GM12892 (cell line): ENCODE measurements at places on chromosomes 4 and X.

DNA sequence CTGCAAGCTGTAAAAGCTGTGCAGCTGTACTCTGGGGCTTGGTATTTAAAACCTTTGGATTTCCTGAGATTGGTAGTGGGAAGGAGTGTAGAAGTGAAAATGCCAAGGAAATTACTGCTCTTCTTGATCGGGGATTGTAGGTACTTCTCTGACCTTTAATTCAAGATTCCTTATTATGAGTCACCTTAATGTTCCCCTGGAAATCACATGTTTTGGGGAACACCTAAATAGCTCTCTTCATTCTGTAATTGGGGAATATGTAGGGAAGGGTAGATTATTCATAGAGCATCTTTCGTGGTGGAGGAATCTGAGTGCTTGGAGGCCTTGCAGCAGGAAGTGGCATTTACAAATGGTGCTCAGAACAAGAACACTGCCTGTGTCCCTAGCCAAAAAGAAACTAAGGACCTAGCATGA, 137.8 kb downstream of the UCHL1 start:
- DNase-seq, result no peak

GRCh38 chr4:59518005-59518823, 1681.9 kb upstream of the ADGRL3 start:
- no peak for DNase-seq

- DNase-seq, result peak; percentile 48
Measured at GRCh38 chrX:53093177-53093655, 726 bp upstream of the KANTR start.

DNA sequence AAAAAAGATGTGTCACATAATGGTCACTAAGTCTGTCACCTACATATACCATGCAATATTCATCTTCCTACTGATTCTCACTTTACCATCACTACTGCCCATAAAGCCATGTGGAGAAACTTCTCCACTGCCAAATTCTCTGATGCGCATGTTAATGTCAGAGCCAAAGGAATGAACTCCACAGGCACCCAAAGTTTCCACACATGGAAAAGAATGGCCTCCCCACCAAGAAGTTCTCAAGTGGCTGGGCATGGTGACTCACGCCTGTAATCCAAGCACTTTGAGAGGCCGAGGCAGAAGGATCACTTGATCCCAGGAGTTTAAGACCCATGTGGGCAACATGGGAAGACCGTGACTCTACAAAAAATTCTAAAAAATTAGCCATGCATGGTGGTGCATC, 43.8 kb upstream of the UGDH start:
- no peak for DNase-seq

DNA sequence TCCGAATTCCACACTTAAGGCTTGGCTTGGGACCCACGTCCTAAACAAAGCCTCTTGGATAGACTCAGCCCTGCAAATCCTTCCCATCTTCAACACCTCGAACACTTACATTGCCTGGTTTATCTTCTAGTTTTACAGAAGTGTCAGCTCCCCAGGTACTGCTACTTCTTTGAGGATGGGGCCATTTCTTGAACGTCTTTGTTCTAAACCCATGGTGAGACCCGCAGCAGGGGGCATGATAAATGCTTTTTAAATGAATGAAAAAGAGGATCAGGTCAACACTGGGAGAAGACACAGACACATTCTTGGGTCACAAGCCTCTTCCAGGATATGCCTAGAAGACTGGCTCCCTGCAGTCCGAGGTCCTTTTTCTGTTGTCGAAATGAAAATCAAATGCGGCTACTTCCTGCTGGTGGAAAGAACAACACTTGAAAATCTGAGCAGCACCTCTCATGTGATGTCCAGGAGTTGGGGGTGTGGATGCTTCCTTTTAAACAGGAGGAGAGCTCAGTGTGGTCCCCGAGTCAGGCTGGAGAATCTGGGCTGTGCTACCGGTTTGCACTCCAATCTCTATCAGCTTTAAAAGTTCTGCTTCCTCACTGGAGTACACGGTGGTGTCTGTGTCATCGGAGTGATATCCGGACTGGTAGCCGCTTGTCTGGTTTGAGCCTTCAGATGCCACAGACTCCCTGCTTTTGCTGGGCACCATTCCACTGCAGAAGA, 45.8 kb downstream of the KDR start:
- DNase-seq, result no peak

DNA sequence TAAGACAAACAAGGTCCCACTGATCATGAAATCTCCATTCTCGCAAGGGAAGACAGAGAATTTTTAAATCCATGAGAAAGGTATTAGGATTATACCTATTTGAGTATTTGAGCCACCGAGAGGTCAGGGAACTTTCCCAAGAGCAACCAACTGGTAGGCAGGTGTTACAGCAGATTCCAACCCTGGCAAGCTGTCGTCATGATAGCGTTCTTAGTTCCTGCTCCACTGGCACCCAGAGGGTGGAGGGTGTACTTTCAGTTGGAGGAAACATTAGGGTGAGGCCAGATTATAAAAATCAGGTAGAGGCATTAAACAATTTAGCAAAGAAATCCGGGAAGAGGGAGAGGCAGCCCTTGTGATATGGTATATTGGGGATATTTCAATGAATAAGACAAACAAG, 23.3 kb downstream of the COQ2 start:
- no peak for DNase-seq

DNA sequence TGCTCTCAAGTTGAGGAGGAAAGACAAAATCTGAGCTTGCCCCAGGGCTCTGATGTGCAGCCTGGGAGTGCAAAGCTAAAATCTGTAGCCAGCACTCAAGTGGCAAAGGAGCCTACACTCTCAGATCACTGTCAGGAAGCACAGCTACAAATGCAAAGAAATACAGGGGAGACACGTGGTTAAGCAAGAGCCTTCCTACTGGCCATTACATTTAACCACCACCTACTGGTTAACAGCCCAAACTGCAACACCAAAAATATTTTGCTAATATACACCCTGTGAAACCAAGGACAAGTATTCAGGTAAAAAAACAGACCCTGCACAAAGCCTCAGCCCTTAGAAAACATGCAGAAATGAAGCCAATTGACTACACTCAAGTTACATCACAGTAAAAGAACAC, 170.4 kb upstream of the FGF16 start:
- DNase-seq, result no peak

- DNase-seq, result no peak
Measured at GRCh38 chr4:98778206-98778605, 119.8 kb upstream of the TSPAN5 start.

- no peak for DNase-seq
Measured at GRCh38 chr4:125739760-125740159, 425.0 kb downstream of the FAT4 start.

GRCh38 chr4:98524230-98524629, 134.2 kb downstream of the TSPAN5 start:
- DNase-seq, result no peak

DNA sequence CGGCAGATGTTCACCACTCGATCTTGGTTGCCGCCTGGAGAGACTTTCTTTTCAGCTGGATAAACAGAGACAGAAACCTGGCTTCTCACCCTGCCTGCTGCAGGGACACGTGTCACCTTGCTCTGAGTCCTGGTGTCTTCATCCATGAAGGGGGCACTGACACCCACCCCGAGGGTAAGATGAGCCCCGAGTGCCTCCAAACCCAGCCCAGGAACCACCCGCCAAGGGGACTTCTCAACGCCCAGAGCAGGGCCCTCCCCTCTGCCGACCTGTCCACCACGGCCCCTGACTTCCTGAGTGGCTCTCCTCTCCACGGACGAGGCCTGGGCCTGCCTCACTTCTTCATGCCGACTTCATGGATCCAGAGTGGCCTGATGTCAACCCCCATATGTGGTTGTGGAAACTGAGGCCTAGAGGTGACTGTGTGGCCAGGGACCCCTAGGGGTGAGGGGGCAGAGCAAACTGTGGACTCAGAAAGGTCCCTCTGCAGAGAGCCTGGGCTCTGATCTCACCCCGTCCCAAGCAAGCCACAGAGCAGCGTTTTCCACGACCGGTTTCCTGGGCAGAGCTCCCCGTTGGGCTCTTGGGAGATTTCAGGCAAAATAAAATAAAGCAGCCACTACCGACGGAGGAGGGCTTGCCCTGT, 5.1 kb downstream of the ADRA2C start:
- DNase-seq, result no peak

DNA sequence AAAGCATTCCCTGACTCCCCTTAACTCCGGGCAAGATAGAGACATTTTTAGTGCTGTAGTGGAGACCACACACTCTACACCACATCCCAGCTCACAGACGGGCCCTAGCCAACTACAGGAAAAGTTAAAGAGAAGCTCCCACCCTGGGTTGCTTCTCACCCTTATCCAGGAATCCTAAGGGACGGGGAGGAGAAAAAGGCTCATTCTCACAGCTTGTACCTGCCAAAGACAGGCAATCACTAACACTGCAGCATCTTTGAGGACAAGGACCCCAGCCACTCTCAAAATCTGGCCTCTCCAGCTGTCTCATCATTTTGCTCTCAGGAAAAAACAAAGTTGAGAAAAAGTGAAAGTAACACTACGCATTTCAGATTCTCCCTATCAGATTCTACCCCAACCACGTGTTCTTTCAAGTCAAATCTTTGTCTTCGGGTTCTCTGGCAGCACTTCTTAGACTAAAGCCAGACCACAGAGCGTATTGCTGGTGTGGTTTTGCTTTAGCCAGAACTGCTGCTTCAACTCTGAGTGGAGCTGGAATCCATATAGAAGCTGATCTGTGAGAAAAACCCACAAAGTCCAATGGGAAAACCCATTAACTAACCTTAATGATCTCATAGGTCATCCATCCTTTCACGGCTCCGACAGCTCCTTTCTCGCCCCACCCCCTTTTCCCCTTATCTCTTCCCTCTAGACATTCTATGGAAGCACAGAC, 605.9 kb upstream of the DIPK2B start:
- DNase-seq, result no peak

GRCh38 chrX:40895246-40895645, 159.9 kb upstream of the MED14 start:
- no peak for DNase-seq

- DNase-seq, result no peak
Measured at GRCh38 chr4:73055241-73055897, 14.1 kb downstream of the COX18 start.

GRCh38 chr4:87975466-87975865, at the start of gene SPP1:
TSS of gene SPP1 (plus strand) at chr4:87975714. CDS start at chr4:87976896, 1,182 bp downstream.
- no peak for DNase-seq

DNA sequence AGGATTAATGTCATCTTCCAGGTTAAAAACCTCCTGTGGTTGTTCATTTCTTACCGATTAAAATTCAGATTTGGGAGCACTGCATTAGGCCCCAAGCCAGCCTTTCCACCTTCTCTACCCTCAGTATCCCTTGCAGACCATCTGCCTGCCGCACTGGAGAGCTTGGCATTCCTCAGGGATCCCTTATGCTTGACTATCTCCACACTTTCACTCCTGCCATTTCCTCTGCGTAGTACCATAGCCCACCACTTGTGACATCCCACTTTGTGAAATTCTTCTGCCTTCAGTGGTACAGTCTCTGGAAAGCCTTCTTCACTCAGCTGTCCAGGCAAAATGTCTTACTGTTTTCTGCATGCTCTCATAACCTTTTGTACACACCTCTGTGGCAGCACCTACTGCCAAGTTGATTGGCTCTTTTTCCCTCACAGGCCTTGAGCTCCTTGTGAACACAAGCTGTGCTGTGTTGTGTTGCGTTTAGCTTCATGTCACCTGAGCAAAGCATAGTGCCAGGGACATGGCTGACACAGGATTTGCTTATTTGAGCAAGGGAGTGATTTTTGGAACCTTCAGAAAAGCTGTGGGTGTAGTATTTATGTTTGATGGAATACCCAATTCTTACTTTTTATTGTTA, 156.4 kb downstream of the ARX start:
- no peak for DNase-seq

- no peak for DNase-seq
Measured at GRCh38 chr4:16692046-16692445, 206.4 kb downstream of the LDB2 start.

DNA sequence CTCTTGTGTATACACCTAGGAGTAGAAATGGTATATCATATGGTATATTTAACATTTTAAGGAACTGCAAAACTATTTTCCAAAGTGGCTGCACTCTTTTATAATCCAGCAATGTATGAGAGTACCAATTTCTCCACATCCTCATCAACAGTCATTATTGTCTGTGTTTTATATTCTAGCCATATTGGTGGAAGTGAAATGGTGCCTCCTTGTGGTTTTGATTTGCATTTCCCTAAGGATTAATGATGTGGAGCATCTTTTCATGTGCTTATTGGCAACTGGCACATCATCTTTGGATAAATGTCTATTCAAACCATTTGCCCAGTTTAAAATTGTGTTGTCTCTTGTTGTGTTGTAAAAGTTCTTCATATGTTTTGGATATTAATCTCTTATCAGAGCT, 9.6 kb downstream of the BMP15 start:
- DNase-seq, result no peak
